ENCODE measurements at places on chromosomes 13 and 19.

- peak; percentile 86 for DNase-seq
These were observed 62.0 kb downstream of the GPR12 start for GRCh38 chr13:26698392-26699196.

GRCh38 chr13:33145667-33146066 lies 129.4 kb downstream of the KL start:
- DNase-seq, result no peak

DNA sequence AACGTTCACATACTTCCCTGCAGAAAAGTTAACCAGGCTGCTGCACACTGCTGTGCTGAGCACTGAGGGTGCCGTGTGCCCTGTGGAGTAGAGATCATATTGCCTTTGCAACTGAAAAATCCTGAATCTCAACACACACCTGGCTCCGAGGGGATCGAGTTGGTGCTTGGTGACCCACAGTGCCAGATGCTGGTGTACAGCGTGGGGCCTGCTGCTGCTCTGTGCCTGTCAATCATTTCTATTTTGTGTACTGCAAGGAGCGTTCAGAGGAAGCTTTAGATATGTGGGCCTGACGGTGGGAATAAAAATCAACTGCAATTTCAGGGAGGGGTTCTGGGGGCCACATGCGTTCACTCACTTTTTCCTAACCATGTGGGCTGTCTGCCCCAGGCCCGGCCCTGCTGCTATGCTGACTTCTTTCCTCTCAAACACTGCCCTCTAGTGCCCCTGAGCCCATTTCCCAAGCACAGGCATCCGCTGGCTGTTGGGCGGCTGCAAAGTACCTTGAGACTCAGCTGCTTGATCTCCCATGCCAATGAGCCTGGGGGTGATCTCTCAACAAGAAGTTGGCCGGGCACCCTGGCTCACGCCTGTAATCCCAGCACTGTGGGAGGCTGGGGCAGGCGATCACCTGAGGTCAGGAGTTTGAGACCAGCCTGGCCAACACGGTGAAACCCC lies 9.7 kb upstream of the LENG8 start:
- DNase-seq, result no peak

DNA sequence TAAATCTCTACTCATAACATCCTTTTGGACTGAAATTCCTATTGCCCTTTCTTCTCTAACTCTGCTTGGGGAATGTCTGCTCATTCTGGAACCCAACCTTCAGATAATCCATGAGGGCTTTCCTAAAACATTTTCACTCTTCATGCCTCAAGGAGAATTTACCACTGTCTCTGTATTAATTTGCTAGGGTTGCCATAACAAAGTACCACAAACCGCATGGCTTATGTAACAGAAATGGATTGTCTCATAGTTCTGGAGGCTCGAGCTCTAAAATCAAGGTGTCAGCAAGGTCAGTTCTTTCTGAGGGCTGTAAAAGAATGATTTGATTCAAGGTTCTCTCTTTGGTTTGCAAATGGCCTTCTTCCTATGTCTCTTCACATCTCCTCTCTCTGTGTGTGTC lies 209.7 kb downstream of the LACC1 start:
- DNase-seq, result no peak

GRCh38 chr13:96072392-96072791 lies 17.5 kb upstream of the HS6ST3 start:
- no peak for DNase-seq

DNA sequence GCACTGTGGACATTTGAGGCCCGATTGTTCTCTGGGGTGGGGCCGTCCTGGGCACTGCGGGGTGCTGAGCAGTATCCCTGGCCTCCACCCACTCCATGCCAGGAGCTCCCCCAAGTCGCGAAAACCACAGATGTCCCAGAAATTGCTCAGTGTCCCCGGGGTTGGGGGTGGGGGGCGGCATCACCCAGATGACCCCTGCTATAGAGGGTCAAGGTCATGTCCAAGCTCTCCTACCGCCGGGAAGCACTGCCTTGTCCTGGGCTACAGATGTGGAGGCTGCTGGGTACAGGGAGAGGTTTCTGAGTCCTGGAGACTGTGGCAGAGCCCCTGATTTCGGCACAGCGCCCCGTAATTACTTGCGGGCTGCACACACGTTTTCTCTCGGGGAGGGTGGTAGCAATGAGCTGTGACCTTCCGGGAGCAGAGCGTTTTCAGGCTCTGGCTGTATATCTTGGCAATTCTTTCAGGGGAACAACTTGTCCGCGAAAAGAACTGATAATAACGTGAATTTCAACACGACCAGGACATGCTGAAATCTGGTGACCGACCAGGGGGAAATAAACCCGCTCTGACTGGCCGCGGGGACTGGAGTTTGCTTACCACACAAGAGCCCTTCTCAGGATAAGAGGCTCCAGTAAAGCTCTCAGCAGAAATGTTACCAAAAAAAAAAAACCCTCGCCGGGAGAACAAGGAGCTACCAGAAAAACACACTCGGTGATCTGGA lies 68.1 kb downstream of the GNG7 start:
- peak; percentile 33 for DNase-seq

GRCh38 chr13:59782696-59783095 lies 381.0 kb downstream of the DIAPH3 start:
- DNase-seq, result no peak

DNA sequence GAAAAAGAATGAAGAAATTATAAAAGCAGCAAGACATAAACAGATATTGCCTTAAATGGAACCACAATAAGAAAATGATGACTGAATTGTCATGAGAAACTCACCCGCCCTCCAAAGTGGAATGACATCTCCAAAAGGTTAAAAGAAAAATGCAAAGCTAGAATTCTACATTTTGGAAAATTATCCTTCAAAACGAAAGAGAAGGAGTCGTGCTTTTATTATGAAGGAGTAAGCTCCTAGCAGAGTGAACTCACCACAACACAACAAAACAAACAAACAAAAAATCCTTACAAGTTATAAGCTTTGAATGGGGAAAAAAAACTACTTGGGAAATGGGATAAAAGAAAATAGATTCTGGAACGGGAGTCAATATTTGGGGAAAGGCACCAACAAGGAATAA lies 6.7 kb downstream of the SIGLEC14 start:
- no peak for DNase-seq

DNA sequence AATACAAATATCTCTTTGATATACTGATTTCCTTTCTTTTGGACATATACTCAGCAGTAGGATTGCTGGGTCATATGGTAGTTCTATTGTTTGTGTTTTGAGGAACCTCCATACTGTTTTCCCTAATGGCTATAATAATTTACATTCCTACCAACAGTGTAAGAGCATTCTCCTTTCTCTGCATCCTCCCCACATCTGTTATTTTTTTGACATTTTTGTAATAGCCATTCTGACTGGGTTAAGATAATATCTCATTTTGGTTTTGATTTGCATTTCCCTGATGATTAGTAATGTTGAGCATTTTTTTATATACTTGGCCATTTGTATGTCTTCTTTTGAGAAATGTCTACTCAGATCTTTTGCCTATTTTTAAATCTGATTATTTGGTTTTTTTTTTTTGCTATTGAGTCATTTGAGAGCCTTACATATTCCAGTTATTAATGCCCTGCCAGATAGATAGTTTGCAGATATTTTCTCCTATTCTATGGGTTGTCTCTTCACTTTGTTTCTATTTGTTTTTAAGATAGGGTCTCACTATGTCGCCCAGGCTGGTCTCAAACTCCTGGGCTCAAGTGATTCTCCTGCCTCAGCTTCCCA lies 95.7 kb downstream of the FNDC3A start:
- no peak for DNase-seq

DNA sequence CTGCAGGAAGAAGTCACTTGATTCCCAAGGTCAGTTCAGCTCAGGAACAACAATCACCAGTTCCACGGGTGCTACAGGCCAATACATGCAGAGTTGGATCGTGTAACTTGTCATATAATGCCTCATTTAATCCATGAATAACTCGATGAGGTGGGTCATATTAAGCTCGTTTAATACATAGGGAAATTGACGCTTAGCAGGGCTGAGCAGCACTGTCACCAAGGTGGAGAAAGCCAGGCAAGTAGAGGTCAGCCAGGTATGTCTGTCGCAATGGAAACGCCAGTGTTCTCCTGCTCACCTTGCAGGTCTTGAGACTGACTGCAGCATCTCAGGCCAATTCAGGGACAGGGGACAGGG lies 52.3 kb downstream of the CCDC70 start:
- no peak for DNase-seq

- no peak for DNase-seq
These were observed 204.2 kb upstream of the ARGLU1 start for GRCh38 chr13:106772006-106772601.

GRCh38 chr13:98912846-98913245 lies 65.0 kb downstream of the DOCK9 start:
- no peak for DNase-seq

DNA sequence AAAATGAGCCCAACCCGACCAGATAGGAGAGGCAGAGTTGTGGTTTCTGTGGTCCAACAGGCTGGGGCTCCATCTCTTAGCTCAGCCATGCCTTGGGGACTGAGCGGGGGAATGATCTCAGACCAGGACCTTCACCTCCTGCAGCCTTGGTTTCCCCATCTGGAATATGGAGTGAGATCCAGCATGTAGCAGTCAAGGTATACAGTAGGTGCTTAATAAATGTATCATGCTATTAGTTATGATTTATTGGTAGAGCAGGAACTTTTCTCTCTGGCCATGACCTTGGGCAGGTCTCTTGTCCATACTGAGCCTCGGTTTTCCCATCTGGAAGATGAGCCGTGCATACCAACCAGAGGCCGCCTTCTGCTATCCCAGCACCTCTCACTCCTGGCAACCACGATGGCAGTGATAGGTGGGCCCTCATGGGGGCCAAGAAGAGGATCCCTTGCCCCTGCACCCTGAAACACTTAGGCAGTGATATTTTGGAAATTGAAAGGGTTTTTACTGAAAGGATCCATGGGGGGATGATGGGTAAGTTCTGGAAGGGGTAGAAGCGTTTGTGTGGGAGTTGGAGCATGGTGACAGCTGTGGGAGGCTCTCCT lies 9.1 kb downstream of the TM6SF2 start:
- DNase-seq, result no peak

GRCh38 chr19:34577531-34578101 lies 96.1 kb downstream of the WTIP start:
- no peak for DNase-seq

DNA sequence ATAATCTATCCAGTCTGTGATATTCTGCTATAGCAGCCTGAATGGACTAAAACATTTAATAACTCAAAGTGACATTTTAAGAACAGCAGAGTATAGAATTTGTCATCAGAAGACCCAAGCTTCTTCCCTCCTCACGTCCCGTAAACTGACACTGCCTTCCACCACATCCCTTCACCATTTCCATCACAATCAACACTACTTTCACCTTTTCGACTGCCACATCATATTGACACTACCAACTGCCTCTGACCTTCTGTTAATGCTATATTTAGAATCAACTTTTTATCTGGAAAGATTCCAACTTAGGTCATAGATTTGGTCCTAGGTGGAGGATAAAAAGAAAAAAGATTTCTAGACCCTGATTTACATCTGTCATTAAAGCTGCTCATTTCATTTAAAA lies 39.6 kb downstream of the STOML3 start:
- no peak for DNase-seq

GRCh38 chr19:29467824-29468401 lies 57.9 kb upstream of the VSTM2B start:
- no peak for DNase-seq

GRCh38 chr19:18112989-18113478 lies 15.5 kb downstream of the MAST3 start:
- peak; percentile 63 for DNase-seq

DNA sequence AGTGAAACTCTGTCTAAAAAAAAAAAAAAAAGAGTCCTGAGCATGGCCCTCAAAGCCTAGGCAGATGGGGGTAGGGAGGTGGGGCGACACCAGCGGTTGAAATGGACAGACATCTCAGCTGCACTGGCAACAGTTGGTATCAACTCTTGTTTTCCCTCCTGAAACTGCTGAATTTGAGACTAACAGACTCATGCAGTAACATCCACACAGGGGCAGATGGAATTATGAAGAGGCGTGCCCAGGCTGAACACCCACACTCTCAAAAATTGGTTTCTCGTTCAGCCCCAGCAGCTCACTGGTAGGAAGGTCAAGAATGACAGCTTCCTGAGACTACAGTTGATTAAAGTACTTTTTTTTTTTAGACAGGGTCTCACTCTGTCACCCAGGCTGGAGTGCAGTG lies 24.1 kb downstream of the PBX4 start:
- DNase-seq, result no peak

DNA sequence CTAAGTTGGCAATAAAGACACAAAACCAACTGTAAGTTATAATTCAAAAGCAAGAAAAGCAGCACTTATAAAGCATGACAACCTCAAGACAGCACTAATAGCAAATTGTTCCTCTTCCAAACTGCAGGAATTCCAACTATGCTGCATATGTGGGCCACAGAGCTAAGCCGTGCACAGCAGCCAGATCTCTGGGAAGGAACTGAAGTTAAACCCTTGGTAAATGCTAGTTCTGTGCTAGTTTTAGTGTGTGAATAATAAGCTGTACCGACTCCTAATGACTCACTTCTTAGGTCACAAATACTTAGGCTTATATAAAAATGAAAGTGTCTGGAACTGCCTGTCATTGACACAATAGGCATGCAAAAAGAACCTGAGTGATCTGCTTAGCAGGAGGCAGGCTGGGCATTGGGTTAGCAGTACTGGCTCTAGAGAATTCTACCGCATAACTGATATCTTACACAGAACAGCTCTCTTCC lies 21.2 kb upstream of the GTF3A start:
- peak; percentile 77 for DNase-seq

- DNase-seq, result peak; percentile 94
These were observed 60.6 kb downstream of the CDADC1 start for GRCh38 chr13:49308097-49308875.

GRCh38 chr13:66216728-66217127 lies 1013.4 kb downstream of the PCDH9 start:
- DNase-seq, result peak; percentile 3

GRCh38 chr19:38284422-38284821 lies 19.6 kb upstream of the C19orf33 start:
- no peak for DNase-seq

- no peak for DNase-seq
These were observed 316.7 kb downstream of the DIAPH3 start for GRCh38 chr13:59846845-59847620.

- DNase-seq, result no peak
These were observed 43.9 kb downstream of the RAB20 start for GRCh38 chr13:110517505-110518225.

- DNase-seq, result peak; percentile 73
These were observed 8.5 kb downstream of the SH3GL1 start for GRCh38 chr19:4391701-4392483.

DNA sequence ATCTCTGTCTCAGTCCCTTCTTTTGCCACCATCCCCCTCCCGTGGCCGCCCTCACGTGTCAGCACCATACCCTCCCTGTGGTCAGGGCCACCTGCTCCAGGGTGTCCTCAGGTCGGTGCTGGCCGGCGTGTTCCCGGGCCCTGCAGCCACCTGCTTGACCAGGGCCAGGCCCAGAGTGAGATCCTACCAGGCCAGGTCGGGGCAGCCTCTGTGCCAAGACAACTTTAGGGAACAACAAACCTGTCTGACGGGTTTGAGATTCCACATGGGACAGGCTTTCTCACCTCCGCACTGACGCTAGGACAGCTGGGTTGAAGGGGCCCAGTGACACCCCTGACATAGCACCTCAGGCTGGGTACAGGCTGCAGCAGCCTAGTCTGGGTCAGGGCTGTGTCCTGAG lies 7.5 kb upstream of the SBNO2 start:
- no peak for DNase-seq

Data from fibroblast of gingiva (primary cell).